ENCODE measurements at places on chromosomes 2 and 18.

- no peak for DNase-seq
These were observed 25.6 kb downstream of the ZNF236 start for GRCh38 chr18:76847916-76848315.

DNA sequence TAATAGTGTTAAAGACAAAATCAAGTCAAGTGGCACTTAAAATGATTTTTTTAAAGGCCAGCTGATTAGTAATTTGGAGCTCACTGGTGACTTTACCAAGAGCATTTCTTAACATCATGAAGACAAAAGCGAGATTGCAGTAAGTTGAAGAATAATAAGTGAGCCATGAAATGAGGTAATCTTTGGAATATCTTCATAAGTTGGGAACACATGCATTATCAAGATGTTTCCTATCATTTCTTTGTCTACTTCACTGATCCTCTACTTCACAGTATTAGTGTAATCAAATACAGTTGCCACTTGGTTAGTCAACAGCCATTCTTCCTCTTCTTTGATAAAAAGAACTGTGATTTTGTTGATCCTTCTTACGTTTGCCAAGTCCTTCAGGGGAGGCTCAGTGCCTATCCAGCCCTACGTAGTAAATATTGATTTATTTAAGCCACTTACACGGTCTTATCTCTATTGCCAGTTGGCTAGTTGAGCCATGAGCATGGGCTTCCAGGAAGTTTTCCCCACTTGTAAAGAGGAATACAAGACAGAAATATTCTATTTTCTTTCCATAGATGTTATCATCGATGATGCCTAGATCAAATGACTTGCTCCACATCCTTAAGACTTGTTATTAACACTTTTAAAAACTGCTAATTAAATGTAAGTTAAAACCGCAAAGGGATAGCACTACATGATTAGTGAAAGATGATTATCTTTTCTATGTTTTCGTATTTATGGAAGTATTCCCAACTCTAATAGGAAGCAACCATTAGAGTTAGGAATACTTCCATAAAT lies 46.1 kb downstream of the YES1 start:
- no peak for DNase-seq

GRCh38 chr2:236014408-236015131 lies 153.6 kb downstream of the GBX2 start:
- no peak for DNase-seq

DNA sequence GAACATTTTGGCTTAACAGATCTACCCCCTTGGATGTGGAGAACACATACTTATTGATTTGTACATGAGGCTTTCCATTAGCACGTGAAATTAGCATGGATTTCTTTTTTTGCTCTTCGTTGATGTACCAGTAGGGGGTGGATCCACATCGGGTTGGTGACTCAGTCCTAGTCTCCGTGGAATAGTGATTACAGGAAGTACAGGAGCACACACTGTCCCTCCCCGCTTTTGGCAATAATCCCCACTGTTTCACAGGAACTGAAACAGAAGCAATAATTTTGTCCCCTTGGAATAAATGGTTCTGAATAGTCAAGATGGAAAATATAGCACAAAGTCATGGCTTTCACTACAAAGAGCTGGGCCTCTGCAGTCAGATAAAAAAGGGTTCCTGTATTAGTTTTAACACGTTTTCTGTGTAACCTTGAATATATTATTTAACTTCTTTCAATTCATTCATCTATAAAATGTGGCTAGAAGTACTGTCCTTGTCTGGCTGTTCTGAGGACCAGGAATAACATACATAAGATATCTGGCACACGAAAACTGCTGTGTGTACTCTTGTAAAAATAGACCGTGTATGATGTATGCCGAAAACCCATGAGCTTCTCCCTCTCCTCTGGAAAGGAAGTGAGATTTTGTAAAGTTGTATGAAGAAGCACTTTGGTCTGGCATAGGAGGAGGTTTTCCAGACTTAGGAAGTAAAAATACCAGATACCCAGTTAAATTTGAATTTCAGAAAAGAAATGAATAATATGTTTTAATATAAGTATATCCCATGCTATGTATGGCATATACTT lies 229.2 kb downstream of the GALR1 start:
- DNase-seq: no peak

DNA sequence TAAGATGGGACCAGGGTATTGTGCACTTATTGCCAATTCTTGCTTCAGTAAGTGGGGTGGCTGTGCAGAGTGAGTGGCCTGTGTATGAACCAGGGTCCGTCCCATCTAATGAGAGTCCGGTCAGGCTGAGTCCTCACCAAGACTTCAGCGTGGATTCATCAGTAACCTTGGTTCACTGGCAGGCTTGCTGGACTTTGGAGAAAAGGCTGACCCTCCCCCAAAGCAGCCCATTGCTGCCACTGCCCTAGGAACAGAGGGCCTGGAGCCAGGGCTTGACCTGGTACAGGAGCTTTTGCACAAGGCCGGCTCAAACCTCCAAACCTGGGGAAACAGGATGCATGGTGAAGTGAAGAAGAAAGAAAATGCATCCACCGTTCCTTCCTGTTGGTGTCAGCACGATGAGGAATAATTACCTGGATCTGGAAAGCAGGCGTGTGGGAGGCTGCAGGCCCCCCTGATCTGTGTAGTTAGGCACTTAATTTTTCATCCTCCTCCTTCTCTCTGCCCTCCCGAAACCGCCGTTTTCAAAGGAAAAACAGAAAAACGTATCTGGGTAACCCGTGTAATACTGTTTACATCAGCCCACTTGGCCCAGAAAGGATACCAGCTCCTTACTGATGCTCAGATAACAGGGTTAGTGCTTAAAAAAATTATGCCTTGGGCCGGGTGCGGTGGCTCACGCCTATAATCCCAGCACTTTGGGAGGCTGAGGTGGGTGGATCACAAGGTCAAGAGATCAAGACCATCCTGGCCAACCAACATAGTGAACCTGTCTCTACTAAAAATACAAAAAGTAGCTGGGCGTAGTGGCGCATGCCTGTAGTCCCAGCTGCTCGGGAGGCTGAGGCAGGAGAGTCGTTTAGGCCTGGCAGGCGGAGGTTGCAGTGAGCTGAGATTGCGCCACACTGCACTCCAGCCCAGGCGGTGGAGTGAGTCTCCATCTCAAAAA lies 147.7 kb downstream of the TGIF1 start:
- DNase-seq: no peak

DNA sequence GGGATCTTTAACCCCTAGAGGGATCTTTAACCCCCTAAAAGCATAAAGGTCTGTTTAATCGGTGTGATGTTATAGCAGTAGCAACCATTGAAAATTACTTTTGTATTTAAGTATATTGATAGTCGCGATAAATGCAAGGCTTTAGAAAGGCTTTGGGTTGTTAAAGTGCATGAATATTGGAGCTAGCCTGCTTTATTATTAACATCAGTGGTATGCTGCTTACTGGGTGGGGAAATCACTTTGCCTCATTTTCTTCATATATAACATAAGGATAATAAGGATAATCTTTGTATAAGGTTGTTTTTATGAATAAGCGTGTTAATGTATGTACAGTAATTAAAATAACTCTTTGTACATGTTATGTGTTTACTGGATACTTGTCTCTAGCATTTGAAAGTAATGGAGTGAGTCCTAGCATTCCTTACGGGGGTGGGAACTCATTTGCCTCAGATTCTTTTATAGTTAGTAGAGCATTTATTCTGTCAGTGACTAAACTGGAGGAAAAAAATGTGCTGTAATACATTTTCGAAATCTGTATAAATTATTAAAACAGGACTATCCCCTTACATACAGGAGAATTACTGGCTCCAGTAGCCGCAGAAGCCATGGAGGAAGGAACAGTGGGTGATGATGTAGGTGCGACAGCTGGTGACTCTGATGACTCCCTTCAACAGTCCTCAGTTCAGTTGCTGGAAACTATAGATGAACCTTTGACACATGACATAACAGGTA lies 122.2 kb downstream of the BIRC6 start:
- DNase-seq: no peak

- no peak for DNase-seq
These were observed 471.5 kb downstream of the TXNL1 start for GRCh38 chr18:56166914-56167313.
